ENCODE measurements at places on chromosomes 12 and 14. TPM values are rescaled to one million over a fixed set of nuclear protein-coding genes. Genes with fewer than 3 reads are reported as not detected.

Gene ZDHHC22
- not detected for total RNA-seq

GRCh38 chr12:78863482-78864402, 832 bp upstream of the SYT1 start:
- H3K4me3 ChIP-seq: peak overlapping the region; percentile 34
- peaks cover 12% of the 10 kb centered on the region for H3K27me3 ChIP-seq
- H3K36me3 ChIP-seq: no peaks in the 10 kb centered on the region
- peaks cover 8% of the 10 kb centered on the region for H3K4me1 ChIP-seq
- no peak overlapping the region for H3K27ac ChIP-seq

DNA sequence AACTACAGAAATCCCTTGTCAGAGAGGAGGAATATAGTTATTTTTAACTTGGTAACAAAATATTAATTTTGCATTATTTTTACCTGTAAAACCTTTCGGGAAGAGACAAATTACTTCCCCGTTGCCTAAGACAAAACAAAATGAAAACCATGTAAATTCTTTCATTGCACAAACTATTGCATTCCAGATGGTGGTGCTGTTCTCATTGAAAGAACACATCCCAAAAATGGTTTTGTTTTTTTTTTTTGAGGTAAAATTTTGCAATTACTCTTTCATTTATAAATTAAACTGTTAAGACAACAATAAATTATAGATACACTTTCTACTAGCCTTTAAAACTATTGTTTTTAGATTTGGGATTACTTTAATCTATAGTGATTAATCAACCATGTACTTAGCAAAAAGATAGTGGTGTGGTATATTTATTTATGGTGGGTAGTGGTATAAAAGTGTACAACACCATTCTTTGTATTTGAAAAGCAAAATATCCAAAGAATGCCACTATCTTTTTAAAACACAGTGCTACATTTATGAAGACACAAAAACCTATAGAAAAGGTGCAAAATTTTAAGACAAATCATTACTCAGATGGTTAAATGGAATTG, 115.5 kb downstream of the SLC38A1 start:
- no peaks in the 10 kb centered on the region for H3K36me3 ChIP-seq
- DNase-seq: no peak
- H3K27ac ChIP-seq: no peak overlapping the region
- no peaks in the 10 kb centered on the region for H3K4me1 ChIP-seq
- H3K4me3 ChIP-seq: no peak overlapping the region
- no peaks in the 10 kb centered on the region for H3K27me3 ChIP-seq

GRCh38 chr12:98401427-98401826, 114.0 kb upstream of the TMPO start:
- peaks cover 23% of the 10 kb centered on the region for H3K4me1 ChIP-seq
- DNase-seq: no peak
- H3K27me3 ChIP-seq: no peaks in the 10 kb centered on the region
- H3K4me3 ChIP-seq: no peak overlapping the region
- H3K27ac ChIP-seq: no peak overlapping the region

Gene CAMKK2
- 20.9 TPM for total RNA-seq

DNA sequence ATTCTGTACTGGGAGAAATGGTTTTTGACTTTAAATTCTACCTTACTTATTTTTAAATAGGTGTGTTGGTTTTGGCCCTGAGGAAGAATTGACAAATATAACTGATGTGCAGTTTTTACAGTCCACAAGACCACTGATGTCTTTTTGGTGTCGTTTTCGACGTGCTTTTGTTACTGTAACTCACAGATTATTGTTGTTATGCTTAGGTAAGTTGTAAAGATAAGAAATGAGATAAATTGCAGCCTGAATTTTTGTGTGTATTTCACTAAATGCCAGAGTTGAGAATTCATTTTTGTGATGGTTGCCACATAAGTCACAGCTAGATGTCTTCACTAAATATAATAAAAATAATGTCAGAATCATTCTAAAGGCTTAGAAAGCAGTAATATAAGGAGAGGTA, 39.9 kb upstream of the MSRB3 start:
- no peak overlapping the region for H3K4me3 ChIP-seq
- no peaks in the 10 kb centered on the region for H3K4me1 ChIP-seq
- no peak overlapping the region for H3K27ac ChIP-seq

- H3K27me3 ChIP-seq: no peaks in the 10 kb centered on the region
- H3K4me1 ChIP-seq: no peaks in the 10 kb centered on the region
- H3K36me3 ChIP-seq: no peaks in the 10 kb centered on the region
- H3K4me3 ChIP-seq: no peak overlapping the region
- no peak overlapping the region for H3K27ac ChIP-seq
Observed at GRCh38 chr12:20232931-20233675, 135.2 kb upstream of the PDE3A start.

GRCh38 chr12:39986674-39987073, 119.2 kb downstream of the SLC2A13 start:
- H3K27ac ChIP-seq: no peak overlapping the region
- H3K4me1 ChIP-seq: no peaks in the 10 kb centered on the region
- H3K36me3 ChIP-seq: no peaks in the 10 kb centered on the region

Gene MED6
- total RNA-seq: 104 TPM

- H3K4me3 ChIP-seq: no peak overlapping the region
- DNase-seq: no peak
- no peaks in the 10 kb centered on the region for H3K4me1 ChIP-seq
Observed at GRCh38 chr12:126727218-126728075, 1539.5 kb upstream of the TMEM132C start.

All from natural killer cell (primary cell).